ENCODE measurements at places on chromosomes 2 and 18.

DNA sequence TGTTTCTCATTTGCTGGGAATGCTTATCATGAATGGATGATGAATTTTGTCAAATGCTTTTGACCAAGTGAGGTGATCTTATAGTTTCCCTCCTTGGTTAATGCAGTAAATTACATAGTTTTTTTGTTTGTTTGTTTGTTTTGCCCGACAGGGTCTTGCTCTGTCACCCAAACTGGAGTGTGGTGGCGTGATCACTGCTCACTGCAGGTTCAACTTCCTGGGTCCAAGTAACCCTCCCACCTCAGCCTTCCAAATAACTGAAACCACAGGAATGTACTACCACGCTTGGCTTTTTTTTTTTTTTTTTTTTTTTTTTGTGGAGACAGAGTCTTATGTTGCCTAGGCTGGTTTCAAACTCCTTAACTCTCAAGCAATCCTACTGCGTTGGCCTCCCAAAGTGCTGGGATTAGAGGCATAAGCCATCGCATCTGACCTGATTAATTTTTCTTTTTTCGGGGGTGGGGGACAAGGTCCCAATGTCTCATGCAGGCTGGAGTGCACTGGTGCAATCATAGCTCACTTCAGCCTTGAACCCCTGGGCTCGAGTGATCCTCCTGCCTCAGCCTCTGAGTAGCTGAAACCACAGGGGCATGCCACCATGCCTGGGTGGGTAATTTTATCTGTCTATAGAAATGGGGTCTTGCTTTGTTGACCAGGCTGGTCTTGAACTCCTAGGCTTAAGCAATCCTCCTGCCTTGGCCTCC lies 48.6 kb downstream of the SMAD2 start:
- no peak for DNase-seq

DNA sequence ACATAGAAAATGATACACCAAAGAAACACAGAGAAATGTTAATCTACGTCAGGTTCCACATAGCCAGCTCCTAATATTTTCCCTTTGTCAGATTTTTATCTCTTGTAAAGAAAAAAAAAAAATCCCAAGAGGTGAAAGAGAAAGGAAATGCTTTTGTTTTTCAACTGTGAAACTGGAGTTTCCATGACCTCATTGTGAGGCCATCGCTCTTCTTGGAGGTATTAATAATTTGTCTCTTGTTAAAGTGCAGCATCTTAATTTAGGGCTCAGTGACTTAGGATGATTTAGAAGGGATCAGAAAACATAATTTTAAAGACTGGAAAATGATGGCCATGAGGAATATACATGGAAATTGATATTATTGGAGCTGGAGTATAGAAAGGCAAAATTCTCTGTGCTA lies 21.7 kb downstream of the ARHGAP28 start:
- no peak for DNase-seq

DNA sequence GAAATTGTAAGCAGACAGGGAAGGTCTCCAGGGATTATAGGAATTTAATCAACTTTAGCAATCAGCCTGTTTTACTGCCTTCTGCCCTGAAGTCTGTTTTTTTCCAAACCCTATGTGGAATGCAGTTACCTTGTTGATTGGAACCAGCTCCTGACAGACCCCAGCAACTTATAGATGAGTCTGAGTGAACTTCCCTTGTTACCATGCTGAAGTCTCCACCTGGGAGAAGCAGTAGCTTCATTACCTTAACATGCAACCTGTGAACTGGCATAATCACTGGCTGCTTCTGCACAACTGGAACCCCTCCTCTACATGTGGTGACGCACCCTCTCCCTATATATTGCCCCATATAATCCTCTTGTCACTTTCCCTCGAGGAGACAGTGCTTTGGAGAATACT lies 226.3 kb upstream of the SPOPL start:
- DNase-seq, result no peak

- no peak for DNase-seq
These were observed 107.9 kb downstream of the RTN4 start for GRCh38 chr2:54942373-54942772.
